ENCODE measurements at places on chromosomes 12 and 14.

GRCh38 chr12:4006743-4007142, 133.5 kb upstream of the PARP11 start:
- DNase-seq, result no peak

GRCh38 chr12:3364661-3365462, 126.1 kb upstream of the PRMT8 start:
- no peak for DNase-seq

DNA sequence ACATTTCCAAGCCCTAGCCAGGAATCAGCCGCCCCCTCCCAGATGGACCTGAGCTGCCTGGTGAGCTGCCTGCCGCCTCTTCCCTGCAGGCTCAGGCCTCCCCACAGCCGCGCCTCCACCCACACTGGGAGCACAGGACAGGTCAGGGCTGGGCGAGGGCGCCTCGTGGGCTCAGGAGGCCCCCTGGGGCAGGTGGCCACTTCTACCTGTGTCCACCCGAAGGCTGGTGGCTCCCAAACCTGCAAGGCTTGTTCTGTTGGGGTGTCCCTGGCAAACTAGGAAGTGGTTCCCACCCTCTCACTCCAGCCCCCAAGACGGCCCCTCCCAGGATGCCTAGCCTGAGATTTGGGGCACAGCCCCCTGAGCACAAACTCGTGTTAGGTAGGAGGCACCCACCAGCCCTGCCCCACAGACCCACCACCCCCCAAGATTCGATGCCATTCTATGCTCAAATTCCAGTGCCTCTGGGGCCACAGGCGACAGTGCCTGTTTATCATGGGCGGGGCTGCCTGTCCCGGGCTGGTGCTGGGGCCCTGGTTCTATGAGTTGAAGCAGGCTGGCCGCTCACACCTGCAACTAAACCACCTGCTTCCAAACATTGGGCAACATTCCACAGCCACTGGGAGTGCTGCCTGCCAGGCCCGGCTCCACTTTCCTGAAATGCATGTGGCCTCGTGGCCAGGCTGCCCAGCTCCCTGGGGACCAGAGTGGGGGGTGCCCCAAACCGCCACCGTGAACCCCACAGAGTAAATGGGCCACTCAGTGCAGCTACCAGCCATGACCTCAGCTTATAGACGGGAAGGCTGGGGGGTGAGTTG, 6.8 kb downstream of the MMP17 start:
- DNase-seq, result no peak

DNA sequence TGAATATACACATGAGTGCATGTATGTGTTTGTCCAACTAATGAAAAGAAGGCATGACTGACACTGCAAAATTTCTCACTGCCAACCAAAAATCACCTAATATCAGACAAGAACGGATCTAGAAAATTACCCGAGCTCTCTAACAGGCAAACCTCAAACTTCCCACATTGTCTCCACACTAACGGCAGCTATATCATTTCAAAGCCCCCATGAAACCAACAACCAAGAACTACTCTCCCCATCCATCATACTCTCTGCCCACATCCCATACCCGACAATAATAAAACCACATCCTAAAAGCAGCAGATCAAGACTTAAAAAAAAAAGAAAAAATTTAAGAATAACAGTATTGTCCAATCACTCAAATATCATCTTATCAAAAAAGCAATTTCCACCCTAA, 227.1 kb downstream of the CEP128 start:
- DNase-seq, result no peak

GRCh38 chr12:19387161-19387560, 52.1 kb upstream of the AEBP2 start:
- DNase-seq, result no peak

DNA sequence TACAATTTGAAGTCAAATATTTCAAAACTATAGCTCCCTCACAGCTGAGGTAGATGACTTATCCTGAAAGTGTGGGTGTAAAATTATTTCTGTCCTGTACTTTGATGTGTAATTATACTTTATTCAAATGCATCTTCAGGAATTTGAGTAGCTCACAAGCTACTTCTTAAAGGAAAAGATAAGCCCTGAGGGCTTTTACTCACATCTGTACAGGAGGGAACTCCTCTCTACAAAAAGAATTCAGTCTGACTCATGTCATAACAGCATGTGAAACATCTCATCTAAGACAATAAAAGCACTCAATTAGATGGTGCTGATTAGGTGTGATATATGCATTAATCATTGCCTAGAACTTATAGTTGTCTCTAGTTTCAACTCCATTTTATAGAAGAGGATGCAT, 452.0 kb downstream of the PRKD1 start:
- no peak for DNase-seq

GRCh38 chr14:66163023-66163422, 323.1 kb upstream of the CCDC196 start:
- DNase-seq, result no peak

DNA sequence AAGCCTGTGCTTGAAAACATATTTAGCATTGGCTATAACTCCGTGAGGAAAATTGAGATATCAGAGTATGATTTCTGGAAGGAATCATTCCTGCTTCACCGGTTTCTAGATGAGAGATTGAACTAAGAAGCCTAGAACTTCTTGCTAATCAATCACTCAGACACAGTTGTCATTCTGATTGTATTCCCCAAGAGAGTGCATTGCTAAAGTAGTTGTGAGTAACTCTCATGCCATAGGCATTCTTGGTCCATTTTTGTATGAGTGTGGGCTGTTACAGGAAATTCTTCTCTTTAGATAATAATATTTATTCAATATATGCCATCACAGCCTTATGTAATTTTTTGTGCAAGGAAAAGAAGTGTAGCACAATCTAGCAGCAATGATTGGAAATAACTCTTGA, 893.3 kb upstream of the MDGA2 start:
- DNase-seq, result no peak

DNA sequence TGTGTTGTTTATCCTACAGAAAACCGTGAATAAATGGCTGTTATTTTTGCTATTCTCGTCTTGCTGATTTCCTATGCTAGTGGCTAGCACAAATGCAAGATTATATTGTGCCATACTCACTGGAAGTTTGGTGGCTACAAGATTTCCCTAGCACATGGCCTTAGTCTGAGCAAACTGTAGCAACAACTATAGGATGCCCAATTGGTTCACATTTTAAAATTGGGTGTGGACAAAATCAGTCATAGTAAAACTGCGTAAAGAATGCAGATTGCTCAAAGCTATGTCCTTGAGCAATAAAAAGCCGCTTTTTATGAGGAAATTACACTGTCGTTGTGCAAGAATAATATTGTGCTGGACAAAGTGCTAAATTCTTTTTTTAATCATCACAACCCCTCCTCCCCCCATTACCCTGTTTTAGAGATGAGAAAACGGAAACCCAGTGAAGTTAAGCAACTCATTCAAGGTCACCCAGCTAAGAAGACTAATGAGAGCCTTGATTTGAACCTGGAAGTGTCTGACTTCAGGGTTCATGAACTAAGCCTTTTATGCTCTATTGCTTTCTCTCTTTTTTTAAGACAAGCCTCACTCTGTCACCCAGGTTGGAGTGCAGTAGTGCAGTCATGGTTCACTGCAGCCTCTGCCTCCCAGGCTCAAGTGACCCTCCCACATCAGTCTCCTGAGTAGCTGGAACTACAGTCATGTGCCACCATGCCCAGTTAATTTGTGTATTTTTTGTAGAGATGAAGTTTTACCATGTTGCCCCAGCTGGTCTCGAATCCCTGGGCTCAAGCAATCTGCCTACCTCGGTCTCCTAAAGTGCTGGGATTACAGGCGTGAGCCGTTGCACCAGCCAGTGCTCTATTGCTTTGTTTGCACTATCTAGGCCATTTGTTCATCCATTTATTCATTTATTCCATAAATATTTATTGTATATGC, 73.6 kb downstream of the SRGAP1 start:
- DNase-seq, result no peak

DNA sequence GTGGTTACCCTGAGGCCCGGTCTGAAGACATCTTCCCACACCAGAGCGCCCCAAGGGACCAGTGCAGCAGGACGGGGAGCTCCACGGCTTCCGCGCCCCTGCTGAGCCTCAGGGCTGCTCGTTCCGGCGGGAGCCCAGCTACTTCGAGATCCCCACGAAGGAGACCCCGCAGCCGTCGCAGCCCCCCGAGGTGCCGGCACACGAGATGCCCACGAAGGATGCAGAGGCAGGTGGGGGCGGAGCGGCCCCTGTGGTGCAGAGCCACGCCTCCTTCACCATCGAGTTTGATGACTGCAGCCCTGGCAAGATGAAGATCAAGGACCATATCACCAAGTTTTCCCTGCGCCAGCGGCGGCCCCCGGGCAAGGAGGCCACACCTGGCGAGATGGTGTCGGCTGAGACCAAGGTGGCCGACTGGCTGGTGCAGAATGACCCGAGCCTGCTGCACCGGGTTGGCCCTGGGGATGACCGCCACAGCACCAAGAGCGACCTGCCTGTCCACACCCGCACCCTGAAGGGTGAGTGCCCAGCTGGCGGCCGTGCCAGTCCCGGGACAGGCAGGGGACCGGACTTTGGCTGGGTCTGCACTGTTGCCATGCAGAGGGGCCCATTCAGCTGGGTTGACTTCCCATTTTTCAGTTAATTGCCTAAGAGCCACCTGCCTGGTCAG, 18.1 kb downstream of the CEP170B start:
- no peak for DNase-seq

GRCh38 chr12:94998326-94998725, 5.2 kb downstream of the NDUFA12 start:
- no peak for DNase-seq

DNA sequence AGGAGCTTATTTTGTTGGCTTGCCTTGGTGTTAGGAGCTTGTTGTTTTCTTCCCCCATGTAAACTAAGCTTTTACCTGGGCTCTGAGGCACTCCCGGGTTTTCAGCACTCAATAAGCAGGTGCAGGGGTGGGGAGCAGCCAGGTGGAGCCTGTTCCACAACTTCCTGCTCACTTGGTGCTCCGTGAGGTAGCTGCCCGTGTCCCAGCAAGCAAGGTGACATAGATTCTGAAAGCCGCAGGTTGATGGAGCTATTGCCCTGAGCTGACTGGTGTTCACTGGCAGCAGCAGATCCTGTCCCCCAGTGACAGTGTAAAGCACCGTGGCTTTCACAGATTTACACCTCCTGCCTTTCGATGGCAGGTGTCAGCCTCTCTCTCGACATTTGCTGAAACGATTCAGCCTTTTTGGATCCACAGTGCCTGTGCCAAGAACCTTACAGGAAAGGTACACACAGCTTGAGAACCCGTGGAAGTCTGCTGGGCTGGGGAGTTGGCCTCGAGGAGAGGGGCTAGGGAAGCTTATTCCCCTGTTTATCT, 295.7 kb upstream of the FKBP4 start:
- no peak for DNase-seq

DNA sequence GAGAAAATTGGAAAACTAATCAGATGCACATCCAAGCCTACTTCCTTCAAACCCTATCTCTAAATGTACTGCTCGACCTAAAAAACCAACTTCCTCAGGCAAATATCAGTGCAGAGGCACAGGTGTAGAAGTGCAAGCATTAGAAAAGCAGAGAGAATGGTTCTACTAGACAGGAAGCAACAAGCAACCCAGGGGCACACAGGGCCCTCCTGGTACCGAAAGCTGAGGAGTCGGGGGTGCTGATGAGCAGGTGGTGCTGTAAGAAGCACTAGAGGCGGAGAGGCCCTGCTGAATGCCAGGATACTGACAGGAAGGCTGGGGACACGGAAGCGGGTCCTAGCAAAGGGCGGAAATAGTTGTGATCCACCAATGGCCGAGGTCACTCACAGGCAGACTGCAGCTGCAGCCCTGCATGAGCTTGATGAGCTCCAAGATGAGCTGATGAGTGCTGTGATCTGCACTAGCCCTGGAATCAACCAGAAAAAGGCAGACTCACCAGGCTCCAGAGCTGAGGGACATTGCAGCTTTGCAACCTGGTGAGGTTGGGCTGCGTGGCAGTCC, 85.9 kb downstream of the TTC7B start:
- no peak for DNase-seq

DNA sequence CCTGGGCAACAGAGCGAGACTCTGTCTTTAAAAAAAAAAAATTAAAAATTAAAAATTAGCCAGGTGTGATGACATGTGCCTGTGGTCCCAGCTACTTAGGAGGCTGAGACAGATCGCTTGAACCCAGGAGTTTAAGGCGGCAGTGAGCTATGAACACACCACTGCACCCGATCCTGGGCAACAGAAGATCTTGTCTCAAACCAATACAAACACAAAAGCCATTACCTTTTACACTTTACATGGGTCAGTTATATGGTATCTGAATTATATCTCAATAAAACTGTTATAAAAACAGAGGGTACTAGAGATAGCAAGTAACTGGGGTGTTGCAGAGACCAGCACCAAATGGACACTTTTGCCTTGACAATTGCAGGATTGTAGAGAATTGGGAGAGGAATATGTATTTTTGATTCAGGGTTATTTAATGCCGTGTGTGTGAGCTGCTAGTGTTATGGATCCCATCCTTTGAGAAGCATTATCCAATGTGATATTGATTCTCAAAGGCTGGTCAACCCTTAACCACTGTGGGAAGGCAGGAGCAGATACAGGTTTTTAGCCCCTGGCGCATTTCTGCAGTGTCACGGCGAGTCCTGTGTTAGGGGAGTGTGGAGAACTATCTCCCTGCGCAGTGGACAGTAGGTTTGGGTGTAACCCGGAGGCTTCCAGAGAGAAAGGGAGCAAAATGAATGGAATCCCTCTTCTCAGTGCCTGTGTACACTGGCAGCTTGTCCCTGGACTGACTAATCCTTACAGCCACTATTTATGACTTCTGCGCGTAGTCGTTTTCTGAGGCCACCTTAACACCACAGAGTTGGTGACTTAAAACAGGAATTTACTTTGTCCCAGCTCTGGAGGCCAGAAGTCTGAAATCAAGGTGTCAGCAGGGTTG, 4.3 kb downstream of the PSMD9 start:
- no peak for DNase-seq

DNA sequence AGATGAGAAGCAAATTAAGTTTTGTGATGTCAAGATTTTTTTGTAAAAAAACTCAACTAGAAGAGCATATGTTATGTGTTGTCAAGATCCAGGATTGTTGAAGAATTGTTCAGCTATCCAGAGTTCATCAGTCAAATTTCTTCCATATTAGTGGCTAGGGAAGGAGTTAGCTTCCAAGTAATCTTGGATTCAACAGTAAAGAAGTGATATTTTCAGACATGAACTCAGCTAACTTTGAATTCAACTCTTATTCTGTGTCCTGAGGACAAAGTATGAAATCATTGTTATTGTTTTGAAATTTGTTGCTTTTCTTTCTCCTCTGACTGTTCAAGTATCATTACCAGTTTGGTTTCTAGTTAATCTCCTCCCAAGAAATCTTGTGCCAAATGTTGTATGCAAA, 589.3 kb upstream of the NOVA1 start:
- DNase-seq, result no peak

DNA sequence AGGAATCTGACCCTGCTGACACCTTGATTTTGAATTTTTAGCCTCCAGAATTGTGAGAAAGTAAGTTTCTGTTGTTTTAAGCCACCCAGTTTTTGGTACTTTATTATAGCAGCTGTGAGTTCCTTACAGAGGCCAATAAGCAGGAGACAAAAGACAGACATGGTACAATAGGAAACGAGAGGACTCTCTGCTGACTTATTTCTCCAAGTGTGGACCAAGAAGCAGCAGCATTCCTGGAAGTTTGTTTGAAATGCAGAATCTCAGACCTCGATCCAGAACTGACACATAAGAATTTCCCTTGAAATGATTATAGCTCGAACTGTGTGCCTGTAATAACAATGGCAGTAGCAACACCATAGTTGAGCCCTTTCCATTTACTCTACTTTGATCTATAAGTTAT, 31.9 kb upstream of the LUM start:
- DNase-seq, result no peak
